Upper lobe of left lung (tissue), 6 donors: ENCODE measurements at places on chromosomes 11 and 22. TPM values are rescaled to one million over a fixed set of nuclear protein-coding genes. Genes with fewer than 3 reads are reported as not detected.

The TMEM123 gene
- 55.5 TPM for total RNA-seq

The CRYBB1 gene
- total RNA-seq = 0.26 TPM

The CASP5 gene
- total RNA-seq = not detected

The KDM4E gene
- total RNA-seq = not detected

The SHISAL1 gene
- total RNA-seq = not detected

The OSBP gene
- 52.6 TPM for total RNA-seq

The OR56A1 gene
- total RNA-seq = not detected

The ACR gene
- total RNA-seq = 0.71 TPM

The RBMXL2 gene
- total RNA-seq = not detected

The TREH gene
- total RNA-seq = 0.89 TPM

The ENTHD1 gene
- total RNA-seq = not detected

The ARVCF gene
- total RNA-seq = 18.5 TPM

The PANX3 gene
- total RNA-seq = not detected
